ENCODE measurements at places on chromosomes 5 and 9. TPM values are rescaled to one million over a fixed set of nuclear protein-coding genes. Genes with fewer than 3 reads are reported as not detected.

GRCh38 chr5:104513640-104514072, 951.1 kb upstream of the NUDT12 start:
- H3K4me1 ChIP-seq: peaks cover 25% of the 10 kb centered on the region
- DNase-seq: no peak
- H3K36me3 ChIP-seq: no peaks in the 10 kb centered on the region
- H3K27me3 ChIP-seq: no peaks in the 10 kb centered on the region
- H3K27ac ChIP-seq: peak overlapping the region; percentile 26
- H3K4me3 ChIP-seq: no peak overlapping the region

- no peaks in the 10 kb centered on the region for H3K36me3 ChIP-seq
- DNase-seq: no peak
- no peak overlapping the region for H3K4me3 ChIP-seq
- 0 out of 2 replicates have a peak overlapping the region, but pooled peaks have one; percentile 6 for H3K27ac ChIP-seq
- H3K27me3 ChIP-seq: no peaks in the 10 kb centered on the region
- no peaks in the 10 kb centered on the region for H3K4me1 ChIP-seq
Measured at GRCh38 chr9:123508048-123508447, 152.1 kb downstream of the CRB2 start.

- H3K27me3 ChIP-seq: peaks cover 67% of the 10 kb centered on the region
- H3K36me3 ChIP-seq: no peaks in the 10 kb centered on the region
- no peak overlapping the region for H3K27ac ChIP-seq
- peak; percentile 83 for DNase-seq
- H3K4me3 ChIP-seq: peak overlapping the region; percentile 24
- peaks cover 21% of the 10 kb centered on the region for H3K4me1 ChIP-seq
Measured at GRCh38 chr5:161544350-161544765, 2.2 kb downstream of the GABRB2 start.

- no peaks in the 10 kb centered on the region for H3K4me1 ChIP-seq
- no peak overlapping the region for H3K4me3 ChIP-seq
- DNase-seq: no peak
- H3K27ac ChIP-seq: no peak overlapping the region
Measured at GRCh38 chr5:147927901-147928300, 21.6 kb upstream of the C5orf46 start.

DNA sequence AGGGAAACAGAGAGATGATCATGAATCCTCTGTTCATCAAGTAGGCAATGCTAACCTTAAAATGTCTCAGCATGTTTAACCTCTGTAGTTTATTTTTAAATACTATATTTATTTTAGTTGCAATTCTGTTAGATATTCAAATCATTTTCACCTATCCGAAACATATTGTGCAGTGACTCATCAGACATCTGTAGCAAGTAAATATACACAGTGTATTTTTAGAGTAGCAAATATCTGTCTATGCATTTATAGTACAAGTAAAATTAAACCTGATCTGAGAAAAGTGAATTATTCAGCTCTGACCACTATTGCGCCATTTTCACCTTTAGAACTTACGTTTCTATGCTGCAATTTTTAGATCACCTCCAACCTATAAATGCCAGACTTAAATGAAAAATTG, 24.3 kb upstream of the TUSC1 start:
- H3K36me3 ChIP-seq: no peaks in the 10 kb centered on the region
- no peaks in the 10 kb centered on the region for H3K27me3 ChIP-seq
- H3K27ac ChIP-seq: no peak overlapping the region
- no peak for DNase-seq
- no peak overlapping the region for H3K4me3 ChIP-seq

GRCh38 chr9:2319421-2319820, 302.2 kb upstream of the VLDLR start:
- no peaks in the 10 kb centered on the region for H3K36me3 ChIP-seq
- no peaks in the 10 kb centered on the region for H3K27me3 ChIP-seq
- H3K4me3 ChIP-seq: no peak overlapping the region
- H3K27ac ChIP-seq: no peak overlapping the region
- H3K4me1 ChIP-seq: no peaks in the 10 kb centered on the region

GRCh38 chr9:110933350-110934001, 104.8 kb downstream of the LPAR1 start:
- H3K4me1 ChIP-seq: 0 out of 2 replicates have a peak, but pooled peaks cover 7% of the 10 kb centered on the region
- no peaks in the 10 kb centered on the region for H3K27me3 ChIP-seq
- DNase-seq: no peak
- no peaks in the 10 kb centered on the region for H3K36me3 ChIP-seq
- no peak overlapping the region for H3K27ac ChIP-seq
- H3K4me3 ChIP-seq: no peak overlapping the region

DNA sequence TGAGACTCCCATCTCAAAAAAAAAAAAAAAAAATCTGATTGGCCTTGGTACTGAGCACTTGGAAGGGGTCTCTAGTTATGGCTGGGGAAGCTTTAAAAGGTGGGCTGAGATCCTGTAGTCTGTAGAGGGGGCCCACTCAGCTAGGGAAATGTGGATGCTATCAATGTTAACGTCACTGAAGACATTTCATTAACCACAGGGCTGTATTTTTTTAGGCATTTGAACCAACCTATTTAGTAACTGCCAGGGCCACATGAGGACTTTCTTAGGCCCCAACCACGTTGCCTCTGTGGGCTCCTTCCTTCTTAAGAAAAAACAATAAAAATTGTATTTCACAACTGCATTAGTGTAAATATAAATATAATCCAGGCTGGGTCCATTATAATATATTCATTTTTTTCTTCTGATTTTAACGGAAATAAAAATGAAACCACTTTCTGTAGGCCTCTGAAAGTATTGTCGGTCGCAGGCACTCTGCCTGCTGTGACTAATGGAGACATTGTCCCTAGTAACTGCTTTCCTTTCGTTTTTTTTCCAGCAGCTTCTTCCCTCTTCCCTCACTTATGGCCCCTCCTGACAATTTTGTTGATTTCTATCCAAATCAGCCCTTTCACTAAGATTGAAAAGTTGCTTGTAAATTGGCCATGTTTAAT, 71.6 kb downstream of the GCNT1 start:
- H3K36me3 ChIP-seq: no peaks in the 10 kb centered on the region
- no peaks in the 10 kb centered on the region for H3K27me3 ChIP-seq
- no peak for DNase-seq

DNA sequence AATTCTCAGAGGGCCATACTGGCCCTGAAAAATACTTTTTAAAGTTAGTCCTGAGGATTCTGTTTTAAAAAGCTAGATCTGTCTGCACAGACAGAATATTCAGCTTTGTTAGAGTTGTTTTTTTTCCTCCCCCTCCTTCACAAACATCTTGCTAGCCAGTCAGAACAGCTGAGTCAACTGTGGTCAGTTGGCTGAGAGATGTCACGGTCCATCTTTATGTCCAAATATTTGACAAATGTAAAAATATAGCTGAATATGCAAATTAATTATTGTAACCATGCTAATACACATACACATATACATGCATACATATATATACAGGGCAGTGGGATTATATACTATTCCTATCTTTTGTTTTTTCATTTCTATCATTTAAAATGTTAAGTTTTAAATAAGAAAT, 33.9 kb downstream of the UNC13B start:
- no peak overlapping the region for H3K27ac ChIP-seq
- no peak overlapping the region for H3K4me3 ChIP-seq
- H3K27me3 ChIP-seq: no peaks in the 10 kb centered on the region
- peaks cover 15% of the 10 kb centered on the region for H3K36me3 ChIP-seq

DNA sequence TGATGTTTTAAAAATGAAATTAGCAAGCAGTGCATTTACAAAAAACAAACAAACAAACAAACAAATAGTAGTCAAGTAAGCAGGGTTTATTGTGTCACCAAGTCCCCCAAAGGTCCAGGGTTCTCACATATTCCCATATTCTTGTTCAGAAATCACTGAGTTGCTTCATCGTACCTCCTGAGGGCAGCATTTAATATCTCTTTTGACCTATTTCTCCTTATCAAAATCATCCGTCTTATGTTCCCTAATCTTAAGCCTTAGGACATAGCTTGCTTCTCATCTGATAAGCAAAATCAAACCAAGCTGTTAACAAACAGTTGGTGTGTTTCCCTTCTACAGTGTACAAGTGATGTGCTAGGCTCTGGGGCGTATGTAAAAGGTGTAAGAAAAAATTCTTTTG, 109.5 kb upstream of the MAN2A1 start:
- H3K36me3 ChIP-seq: no peaks in the 10 kb centered on the region
- no peaks in the 10 kb centered on the region for H3K4me1 ChIP-seq
- no peaks in the 10 kb centered on the region for H3K27me3 ChIP-seq
- no peak overlapping the region for H3K4me3 ChIP-seq
- no peak overlapping the region for H3K27ac ChIP-seq

- no peak for DNase-seq
- no peak overlapping the region for H3K4me3 ChIP-seq
- H3K4me1 ChIP-seq: no peaks in the 10 kb centered on the region
- no peaks in the 10 kb centered on the region for H3K27me3 ChIP-seq
- no peak overlapping the region for H3K27ac ChIP-seq
Measured at GRCh38 chr5:135693371-135693955, 114.7 kb upstream of the CXCL14 start.

DNA sequence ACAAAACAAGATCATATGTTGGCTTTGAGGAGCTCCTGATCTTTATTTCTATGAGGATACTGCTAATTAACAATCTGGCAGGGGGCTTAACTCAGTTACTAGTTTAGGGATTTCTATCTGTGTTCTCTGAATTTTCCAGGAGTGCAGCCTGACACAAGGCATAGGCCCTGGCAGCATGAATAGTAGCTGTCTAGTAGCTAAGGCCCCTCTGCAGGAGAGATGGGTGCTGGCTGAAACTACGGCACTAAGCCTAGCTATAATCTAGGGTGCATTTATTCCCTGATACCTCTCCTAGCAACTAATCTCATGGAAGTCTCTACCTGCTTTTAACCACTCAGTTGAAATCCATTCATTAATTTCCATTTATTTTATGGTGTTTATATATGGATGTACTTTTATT, 268.2 kb downstream of the TMEM232 start:
- H3K36me3 ChIP-seq: no peaks in the 10 kb centered on the region
- no peak overlapping the region for H3K4me3 ChIP-seq
- H3K27ac ChIP-seq: no peak overlapping the region
- H3K4me1 ChIP-seq: no peaks in the 10 kb centered on the region
- no peaks in the 10 kb centered on the region for H3K27me3 ChIP-seq

GRCh38 chr5:9025942-9026341, 519.9 kb downstream of the SEMA5A start:
- H3K27me3 ChIP-seq: no peaks in the 10 kb centered on the region
- H3K36me3 ChIP-seq: peaks cover 3% of the 10 kb centered on the region
- no peak for DNase-seq
- no peaks in the 10 kb centered on the region for H3K4me1 ChIP-seq
- no peak overlapping the region for H3K27ac ChIP-seq

DNA sequence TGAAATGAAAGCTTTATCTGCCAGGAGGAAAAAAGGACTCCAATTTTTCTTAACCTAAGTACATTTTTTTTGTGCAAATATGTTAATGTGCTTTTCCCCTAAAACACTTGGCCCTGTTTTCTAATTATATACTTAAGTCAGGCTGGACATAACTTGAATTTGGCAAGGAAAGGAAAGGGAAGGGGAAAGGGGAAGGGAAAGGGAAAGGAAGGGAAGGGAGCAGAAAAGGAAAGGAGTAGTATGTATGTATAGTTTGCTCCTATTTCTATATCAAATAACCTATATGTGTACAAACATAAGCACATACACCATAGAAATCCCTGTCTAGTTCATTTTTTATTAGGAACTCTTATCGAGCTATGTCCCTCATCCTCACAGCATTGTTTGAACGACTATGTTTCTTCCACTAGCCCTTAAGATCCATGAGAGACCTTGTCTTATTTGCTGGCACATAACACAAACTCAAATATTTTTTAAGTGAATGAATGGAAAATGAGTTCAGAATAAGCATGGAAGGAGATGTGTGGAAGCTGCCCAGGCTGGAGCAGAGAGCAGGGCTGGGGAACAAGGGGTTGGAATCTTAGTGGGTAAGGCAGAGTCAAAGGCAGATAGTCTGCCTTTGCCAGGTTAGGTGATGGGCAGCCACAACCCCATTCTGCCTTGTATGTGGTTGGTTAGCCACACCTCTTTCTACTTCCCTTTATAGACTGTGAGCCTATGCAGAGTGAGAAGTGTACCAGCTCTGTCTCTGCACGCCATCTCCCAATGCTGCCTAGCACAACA, 70.0 kb downstream of the KLHL3 start:
- H3K4me3 ChIP-seq: no peak overlapping the region
- H3K4me1 ChIP-seq: no peaks in the 10 kb centered on the region
- no peaks in the 10 kb centered on the region for H3K27me3 ChIP-seq
- H3K36me3 ChIP-seq: no peaks in the 10 kb centered on the region
- H3K27ac ChIP-seq: no peak overlapping the region

GRCh38 chr9:27645161-27645840, 72.0 kb upstream of the C9orf72 start:
- no peak overlapping the region for H3K4me3 ChIP-seq
- H3K27me3 ChIP-seq: no peaks in the 10 kb centered on the region
- no peak overlapping the region for H3K27ac ChIP-seq
- peaks cover 5% of the 10 kb centered on the region for H3K4me1 ChIP-seq
- H3K36me3 ChIP-seq: no peaks in the 10 kb centered on the region

DNA sequence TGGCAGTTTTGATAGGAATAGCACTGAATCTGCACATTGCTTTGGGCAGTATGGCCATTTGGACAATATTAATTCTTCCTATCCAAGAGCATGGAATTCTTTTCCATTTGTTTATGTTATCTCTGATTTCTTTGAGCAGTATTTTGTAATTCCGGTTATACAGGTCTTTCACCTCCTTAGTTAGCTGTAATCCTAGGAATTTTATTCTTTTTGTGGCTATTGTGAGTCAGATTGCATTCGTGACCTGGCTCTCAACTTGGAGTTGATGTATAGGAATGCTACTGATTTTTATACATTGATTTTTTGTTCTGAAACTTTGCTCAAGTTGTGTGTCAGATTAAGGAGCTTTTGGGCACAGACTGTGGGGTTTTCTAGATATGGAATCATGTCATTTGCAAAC, 24.0 kb downstream of the TMEM161B start:
- H3K4me3 ChIP-seq: no peak overlapping the region
- no peaks in the 10 kb centered on the region for H3K36me3 ChIP-seq
- peak; percentile 77 for DNase-seq
- H3K27ac ChIP-seq: peak overlapping the region; percentile 45

GRCh38 chr9:13934416-13934815, 379.5 kb downstream of the NFIB start:
- H3K27ac ChIP-seq: no peak overlapping the region
- H3K36me3 ChIP-seq: no peaks in the 10 kb centered on the region
- H3K4me1 ChIP-seq: peaks cover 3% of the 10 kb centered on the region
- H3K27me3 ChIP-seq: no peaks in the 10 kb centered on the region
- DNase-seq: no peak

The FOXD4L5 gene
- total RNA-seq: not detected

The SCGB3A1 gene
- total RNA-seq: not detected

The ARID3C gene
- total RNA-seq: 0.49 TPM

The PCDHA13 gene
- 9.8 TPM for total RNA-seq

The OGN gene
- total RNA-seq: not detected

The ANGPTL2 gene
- 7.1 TPM for total RNA-seq

The GRM6 gene
- not detected for total RNA-seq

The CYSRT1 gene
- total RNA-seq: 1.4 TPM

Measured in GM23338 (cell line).